ENCODE measurements at places on chromosomes 4 and X. TPM values are rescaled to one million over a fixed set of nuclear protein-coding genes. Genes with fewer than 3 reads are reported as not detected.

DNA sequence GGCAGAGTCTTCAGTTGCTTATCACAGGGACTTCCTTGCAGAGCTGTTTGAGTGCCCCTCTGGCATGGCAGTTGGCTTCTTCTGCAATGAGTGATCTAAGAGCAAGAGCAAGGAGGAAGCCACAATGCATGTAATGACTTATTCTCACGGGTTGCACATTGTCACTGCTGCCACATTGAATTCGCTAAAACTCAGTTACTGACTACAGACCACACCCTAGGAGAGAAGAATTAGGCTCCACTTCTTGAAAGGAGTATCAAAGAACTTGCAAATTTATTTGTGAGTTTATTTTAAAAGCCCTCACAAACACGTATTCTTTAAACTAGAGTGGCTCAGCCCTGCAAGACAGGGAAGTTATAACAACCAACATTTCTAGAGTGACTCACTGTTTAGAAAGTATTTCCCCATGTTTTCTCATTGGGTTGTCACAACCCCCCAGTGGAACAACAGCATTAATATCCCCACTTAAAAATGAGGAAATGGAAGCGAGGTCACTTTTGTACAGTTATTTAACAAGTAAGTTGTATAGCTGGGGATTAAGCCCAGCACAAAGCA is 32.4 kb upstream of the RBPJ start:
- no peak for DNase-seq

GRCh38 chr4:183840311-183840710 is 64.8 kb upstream of the STOX2 start:
- DNase-seq = peak; percentile 89

ZIC3 gene
- total RNA-seq = 0.69 TPM

DNA sequence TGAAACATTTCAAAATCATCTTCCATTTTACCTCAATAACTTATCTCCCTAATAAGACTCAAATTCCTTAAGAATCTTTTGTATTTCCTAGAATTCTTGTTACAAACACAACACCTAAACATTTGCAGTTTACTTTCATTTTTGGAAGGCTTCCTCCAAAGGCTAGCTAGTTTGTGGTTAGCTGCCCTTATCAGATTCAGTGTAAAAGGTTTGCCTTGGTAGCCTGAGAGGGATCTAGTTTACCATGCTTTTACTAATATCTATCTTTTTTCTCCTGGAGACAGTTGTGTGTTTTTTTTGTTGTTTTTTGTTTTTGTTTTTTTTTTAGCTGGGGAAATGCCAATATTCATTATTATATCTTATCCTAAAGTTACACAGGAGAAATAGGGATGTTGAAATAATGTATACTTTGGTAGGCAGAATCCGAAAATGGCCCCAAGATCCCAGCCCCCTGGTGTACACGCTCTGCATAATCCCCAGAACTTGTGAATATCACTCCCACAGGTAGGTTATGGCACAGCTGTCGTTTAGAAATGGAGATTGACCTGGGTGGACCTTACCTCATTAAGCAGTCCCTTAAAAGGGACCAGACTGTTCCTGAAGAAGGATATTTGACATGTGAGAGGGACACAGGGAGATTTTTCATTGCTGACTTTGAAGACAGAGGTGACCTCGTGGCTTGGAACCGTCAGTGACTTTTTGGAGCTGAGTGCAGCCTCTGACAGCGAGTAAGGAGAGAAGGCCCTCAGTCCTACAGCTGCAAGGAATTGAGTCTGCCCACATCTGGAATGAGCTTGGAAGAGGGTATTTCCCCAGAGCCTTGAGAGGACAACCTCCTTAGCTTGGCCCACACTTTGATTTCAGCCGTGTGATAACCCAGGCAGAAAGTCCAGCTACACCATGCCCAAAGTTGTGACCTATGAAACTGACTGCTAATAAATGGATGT is 33.4 kb downstream of the SEPTIN11 start:
- no peak for DNase-seq

- no peak for DNase-seq
These were observed 87.8 kb downstream of the SH3KBP1 start for GRCh38 chrX:19799319-19800182.

GAGE1 gene
- not detected for total RNA-seq

DNA sequence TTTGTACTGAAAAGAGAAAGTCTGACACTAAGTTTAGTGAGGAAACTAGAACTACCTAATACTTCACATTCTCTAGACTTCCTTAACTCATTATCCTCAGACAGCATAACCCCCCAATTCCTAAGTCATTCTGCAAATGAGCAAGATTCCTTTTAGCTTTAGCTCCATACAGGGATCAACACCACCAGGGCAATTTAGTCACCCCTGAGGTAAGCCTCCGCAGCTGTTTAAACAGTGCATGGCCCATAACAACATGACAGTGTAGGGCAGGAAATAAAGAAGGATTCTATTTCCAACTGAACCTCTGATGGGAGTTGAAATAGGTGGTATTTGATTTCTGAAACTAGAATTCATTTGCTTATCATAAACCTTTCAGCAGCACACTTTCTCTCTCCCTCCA is 112.8 kb upstream of the DKK2 start:
- no peak for DNase-seq

NDST3 gene
- total RNA-seq = 38.4 TPM

PLAC8 gene
- 1.0 TPM for total RNA-seq

CNGA1 gene
- not detected for total RNA-seq

FREM3 gene
- total RNA-seq = not detected

PIGA gene
- total RNA-seq = 11.3 TPM

NEIL3 gene
- total RNA-seq = 1.4 TPM

GABRQ gene
- total RNA-seq = 2.6 TPM

TCEAL3 gene
- total RNA-seq = 9.0 TPM
